ENCODE measurements at places on chromosomes 7 and 10.

DNA sequence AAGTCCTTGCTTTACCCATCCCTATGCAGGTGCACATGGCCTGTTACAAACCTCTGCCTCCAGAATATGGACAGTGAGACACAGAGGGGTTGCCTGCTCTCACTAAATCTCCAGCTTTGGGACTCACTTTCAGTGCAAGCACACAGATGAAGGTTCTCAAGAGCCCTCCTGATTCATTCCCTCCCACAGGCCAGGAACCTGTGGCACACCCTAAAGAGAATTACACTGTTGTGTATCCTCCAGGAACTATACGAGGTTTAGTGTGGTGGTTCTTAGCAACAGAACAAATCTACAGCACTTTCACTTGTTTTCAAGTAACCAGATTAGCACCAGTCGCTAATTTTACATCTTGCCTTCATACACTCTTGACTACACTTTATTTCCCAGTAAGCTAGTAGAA lies 192.3 kb downstream of the PLXNA4 start:
- DNase-seq = no peak

- no peak for DNase-seq
Measured at GRCh38 chr7:158255558-158255957, 332.1 kb downstream of the PTPRN2 start.

DNA sequence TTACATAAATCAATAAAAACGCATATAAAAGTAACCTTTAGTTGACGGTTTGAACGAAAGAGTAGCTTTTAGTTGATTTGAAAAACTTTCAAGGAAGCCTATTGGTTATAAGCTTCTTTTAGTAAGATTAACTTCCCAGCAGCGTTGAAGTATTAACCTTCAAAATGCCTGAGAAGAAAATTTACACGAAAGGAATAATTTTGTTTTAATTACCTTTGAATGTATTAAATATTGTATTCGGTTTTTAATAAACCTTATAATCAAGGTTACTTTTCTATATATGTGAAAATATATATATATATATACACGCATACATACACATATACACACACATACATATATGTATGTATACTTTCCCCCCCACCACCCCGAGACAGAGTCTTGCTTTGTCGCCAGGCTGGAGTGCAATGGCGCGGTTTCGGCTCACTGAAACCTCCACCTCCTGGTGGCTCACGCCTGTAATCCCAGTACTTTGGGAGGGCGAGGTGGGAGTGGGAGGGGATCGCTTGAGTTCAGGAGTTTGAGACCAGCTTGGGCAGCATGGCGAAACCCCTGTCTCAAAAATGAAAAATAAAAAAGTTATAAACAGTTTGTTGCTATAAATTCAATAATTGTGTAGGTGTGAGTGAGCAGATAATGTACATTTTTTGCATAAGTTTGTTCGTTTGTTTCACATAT lies 57.6 kb upstream of the EZH2 start:
- DNase-seq = no peak

DNA sequence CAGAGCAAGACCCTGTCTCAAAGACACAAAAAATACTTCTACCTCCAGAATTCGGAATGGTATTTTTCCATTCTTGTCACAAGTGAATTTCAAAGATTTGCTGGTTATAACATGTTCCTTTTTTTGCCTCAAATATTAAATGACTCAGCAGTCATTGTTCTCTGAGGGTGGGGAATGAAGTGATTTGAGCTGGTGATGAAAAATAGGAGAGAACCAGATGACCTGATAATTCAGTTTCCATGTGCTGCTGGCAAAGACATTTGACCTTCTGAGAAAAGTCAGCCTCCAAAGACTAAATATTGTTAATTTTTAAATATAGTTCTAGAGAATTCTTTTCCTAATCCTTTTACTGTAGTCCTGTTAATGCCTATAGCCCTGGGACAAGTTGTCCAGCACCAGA lies 78.9 kb downstream of the CACNB2 start:
- no peak for DNase-seq

GRCh38 chr7:94907811-94908322 lies 473 bp downstream of the PPP1R9A start:
- DNase-seq = no peak

DNA sequence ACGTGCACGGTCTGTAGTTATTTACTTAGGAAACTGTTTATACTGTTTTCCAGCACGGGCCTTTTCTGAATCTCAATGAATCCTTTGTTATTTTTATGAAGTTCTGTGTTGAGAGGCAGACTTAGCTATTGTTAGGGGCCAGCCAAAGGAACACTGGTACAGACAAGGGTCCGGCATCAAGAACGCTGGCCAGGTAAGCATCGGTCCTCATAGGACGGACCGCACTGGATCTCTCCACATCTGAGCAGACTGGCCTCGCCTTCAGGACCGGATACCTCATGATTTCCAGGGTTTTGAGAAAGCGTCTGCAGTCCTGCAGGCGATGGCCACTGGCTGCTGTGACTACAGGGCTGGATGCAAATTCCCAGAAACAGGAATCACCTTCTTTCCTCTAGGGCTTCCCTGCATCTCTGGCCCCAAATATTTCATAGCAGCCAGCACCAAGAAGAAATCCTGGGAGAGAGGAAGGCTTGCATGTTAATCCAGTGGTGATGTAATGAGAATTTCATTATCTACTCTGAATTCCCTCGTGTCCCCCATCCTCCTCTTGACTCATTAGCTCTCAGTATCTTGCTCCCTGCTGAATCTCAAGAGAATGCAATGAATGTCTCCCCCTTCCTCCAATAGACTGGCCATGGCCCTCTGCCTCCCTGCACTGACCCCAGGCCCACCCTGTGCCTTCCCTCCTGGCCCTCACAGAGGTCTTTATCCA lies 325.4 kb upstream of the NPVF start:
- no peak for DNase-seq

DNA sequence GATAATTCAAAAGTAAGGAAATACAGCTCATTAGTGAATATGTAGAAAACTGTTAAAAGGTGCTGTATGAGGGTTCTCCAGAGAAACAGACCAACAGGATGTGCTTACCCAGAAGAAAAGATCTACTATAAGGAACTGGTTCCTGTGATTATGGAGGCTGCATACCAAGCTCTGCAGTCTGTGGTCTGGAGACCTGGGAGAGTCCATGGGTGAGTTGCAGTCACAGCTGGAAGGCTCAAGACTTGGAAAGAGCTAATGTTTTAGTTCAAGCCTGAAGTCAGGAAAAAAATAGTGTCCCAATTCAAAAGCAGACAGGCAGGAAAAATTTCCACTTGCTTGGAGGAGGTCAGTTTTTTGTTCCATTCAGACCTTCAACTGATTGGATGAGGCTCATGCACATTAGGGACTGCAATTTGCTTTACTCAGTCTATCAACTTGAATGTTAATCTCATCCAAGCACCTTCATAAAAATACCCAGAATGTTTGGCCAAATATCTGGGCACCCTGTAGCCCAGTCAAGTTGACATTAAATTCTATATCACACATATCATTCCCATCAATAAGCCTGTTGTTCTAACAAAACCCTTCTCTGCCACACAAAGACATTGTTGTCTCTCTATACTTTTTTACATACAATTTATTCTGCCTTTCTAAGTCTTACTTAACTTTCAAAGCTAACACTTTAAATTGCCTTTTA lies 197.9 kb upstream of the KLF6 start:
- DNase-seq = no peak

- no peak for DNase-seq
Measured at GRCh38 chr10:27959093-27959715, 39.7 kb downstream of the ODAD2 start.

DNA sequence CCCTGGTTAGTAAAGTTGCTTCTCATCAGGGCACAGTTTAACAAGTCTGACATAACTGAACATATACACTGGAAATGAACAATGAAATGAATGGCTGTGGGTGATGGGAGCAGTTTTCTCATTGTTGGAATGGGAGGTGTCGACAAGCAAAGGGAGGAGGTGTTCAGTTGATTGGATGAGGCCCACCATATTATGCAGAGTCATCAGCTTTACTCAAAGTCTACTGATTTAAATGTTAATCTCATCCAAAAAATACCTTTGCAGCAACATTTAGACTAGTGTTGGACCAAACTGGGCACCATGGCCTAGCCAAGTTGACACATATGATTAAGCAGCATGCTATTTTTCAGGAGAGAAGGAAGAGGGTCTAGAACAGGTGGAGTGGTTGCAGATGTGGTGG lies 201.7 kb downstream of the RAMP3 start:
- no peak for DNase-seq

DNA sequence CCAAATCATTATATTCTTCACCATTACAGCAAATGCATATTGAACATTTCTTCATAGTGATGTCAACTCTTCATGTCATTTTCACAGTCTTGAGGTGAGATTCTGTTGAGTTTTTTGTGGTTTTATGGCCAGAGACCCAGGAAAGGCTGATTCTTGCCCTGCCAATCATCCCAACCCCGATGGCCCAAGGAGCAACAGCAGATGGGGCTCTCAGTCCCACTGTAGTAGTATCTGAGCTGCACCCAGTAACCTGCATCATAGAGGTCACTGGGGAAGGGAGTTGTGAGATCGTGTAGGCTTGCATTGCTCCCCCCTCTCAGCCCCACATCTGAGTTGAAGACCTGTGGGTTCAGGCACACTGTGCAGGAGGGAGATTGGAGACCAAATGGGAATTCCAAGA lies 26.7 kb downstream of the ZSCAN25 start:
- no peak for DNase-seq

- DNase-seq = no peak
Measured at GRCh38 chr7:158284121-158284520, 303.5 kb downstream of the PTPRN2 start.

DNA sequence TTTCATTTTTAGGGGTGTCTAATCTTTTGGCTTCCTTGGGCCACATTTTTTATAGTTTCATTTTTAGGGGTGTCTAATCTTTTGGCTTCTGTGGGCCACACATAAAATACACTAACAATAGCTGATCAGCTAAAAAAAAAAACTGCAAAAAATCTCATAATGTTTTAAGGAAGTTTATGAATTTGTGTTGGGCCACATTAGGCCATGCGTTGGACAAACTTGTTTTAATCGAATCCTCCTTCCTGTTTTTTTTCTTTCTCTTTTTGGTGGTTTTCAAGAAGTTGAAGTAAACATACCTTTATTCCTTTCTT lies 37.4 kb downstream of the ZNRF2 start:
- DNase-seq = no peak

Data from cortex of kidney (tissue), 1 donor.